ENCODE measurements at places on chromosomes 7 and 10. TPM values are rescaled to one million over a fixed set of nuclear protein-coding genes. Genes with fewer than 3 reads are reported as not detected.

GRCh38 chr10:123409426-123409825 lies 255.2 kb downstream of the BUB3 start:
- H3K36me3 ChIP-seq = no peaks in the 10 kb centered on the region
- no peaks in the 10 kb centered on the region for H3K27me3 ChIP-seq
- no peak overlapping the region for H3K4me3 ChIP-seq

GRCh38 chr10:124065382-124066125 lies 27.8 kb downstream of the CHST15 start:
- H3K27ac ChIP-seq = no peak overlapping the region
- H3K4me1 ChIP-seq = peaks cover 83% of the 10 kb centered on the region
- no peaks in the 10 kb centered on the region for H3K36me3 ChIP-seq

GRCh38 chr10:74035303-74035702 lies 37.4 kb downstream of the VCL start:
- H3K4me3 ChIP-seq = no peak overlapping the region
- no peak overlapping the region for H3K27ac ChIP-seq
- H3K36me3 ChIP-seq = peaks cover 4% of the 10 kb centered on the region
- peaks cover 16% of the 10 kb centered on the region for H3K4me1 ChIP-seq
- no peak for DNase-seq

GRCh38 chr7:40156988-40157387 lies 22.2 kb downstream of the SUGCT start:
- H3K27me3 ChIP-seq = no peaks in the 10 kb centered on the region
- no peak overlapping the region for H3K27ac ChIP-seq
- DNase-seq = no peak
- H3K4me1 ChIP-seq = no peaks in the 10 kb centered on the region
- no peak overlapping the region for H3K4me3 ChIP-seq

GRCh38 chr10:34627741-34628140 lies 187.4 kb downstream of the PARD3 start:
- DNase-seq = no peak
- no peaks in the 10 kb centered on the region for H3K4me1 ChIP-seq
- H3K36me3 ChIP-seq = no peaks in the 10 kb centered on the region
- no peak overlapping the region for H3K4me3 ChIP-seq
- no peaks in the 10 kb centered on the region for H3K27me3 ChIP-seq

GRCh38 chr10:121753726-121754476 lies 155.7 kb upstream of the FGFR2 start:
- DNase-seq = no peak
- H3K27me3 ChIP-seq = no peaks in the 10 kb centered on the region
- peaks cover 10% of the 10 kb centered on the region for H3K4me1 ChIP-seq

GRCh38 chr10:69503001-69503895 lies 52.0 kb downstream of the TSPAN15 start:
- H3K4me3 ChIP-seq = no peak overlapping the region
- H3K36me3 ChIP-seq = no peaks in the 10 kb centered on the region
- H3K4me1 ChIP-seq = no peaks in the 10 kb centered on the region
- H3K27me3 ChIP-seq = no peaks in the 10 kb centered on the region
- no peak for DNase-seq
- no peak overlapping the region for H3K27ac ChIP-seq

- no peaks in the 10 kb centered on the region for H3K27me3 ChIP-seq
- no peak overlapping the region for H3K4me3 ChIP-seq
- no peaks in the 10 kb centered on the region for H3K36me3 ChIP-seq
- no peaks in the 10 kb centered on the region for H3K4me1 ChIP-seq
- no peak overlapping the region for H3K27ac ChIP-seq
- DNase-seq = no peak
These were observed 206.3 kb downstream of the MGMT start for GRCh38 chr10:129673292-129673691.

DNA sequence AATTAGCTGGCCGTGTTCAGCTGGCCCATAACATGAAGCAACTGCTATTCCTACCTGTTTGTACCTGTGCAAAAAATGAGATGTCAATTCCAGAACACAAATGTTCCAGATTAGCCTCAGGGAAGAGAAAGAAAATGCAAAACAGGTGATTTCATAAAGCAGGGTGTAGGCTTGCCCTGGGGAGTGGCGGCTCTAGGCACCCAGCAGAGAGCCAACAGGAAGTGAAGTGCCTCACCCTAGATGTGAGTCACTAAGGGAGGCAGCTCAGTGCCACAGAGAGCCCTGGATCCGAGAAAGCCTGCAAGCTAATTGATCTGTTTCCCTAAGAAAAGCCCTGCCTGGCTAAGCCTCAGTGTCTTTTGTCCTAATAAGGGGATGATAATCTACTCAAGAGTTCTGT lies 240.0 kb downstream of the ARHGAP21 start:
- peaks cover 57% of the 10 kb centered on the region for H3K4me1 ChIP-seq
- H3K36me3 ChIP-seq = peaks cover 8% of the 10 kb centered on the region
- H3K27me3 ChIP-seq = no peaks in the 10 kb centered on the region
- H3K4me3 ChIP-seq = no peak overlapping the region
- no peak for DNase-seq

GRCh38 chr7:69342154-69342884 lies 256.0 kb upstream of the AUTS2 start:
- DNase-seq = no peak
- H3K27ac ChIP-seq = no peak overlapping the region
- no peaks in the 10 kb centered on the region for H3K36me3 ChIP-seq
- H3K27me3 ChIP-seq = no peaks in the 10 kb centered on the region

DNA sequence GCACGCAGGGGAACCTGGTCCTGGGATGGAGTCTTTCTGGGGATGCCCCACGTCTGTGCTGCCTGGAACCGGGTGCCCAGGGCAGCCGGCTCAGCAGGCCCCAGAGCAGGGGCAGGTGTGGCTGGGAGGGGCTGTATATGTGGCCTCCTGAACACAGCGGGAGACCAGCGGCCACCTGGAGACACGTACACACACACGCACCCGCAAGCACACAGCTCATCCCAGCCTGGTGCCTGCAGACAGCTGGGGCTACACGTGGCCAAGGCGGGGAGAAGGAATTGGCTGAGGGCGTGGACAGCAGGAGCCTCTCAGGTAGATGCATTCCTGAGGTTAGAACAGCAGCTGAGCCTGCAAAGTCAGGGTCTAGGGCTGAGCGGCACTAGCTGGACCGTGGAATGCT lies 14.0 kb downstream of the ADAM8 start:
- peak overlapping the region; percentile 1 for H3K27ac ChIP-seq
- no peak overlapping the region for H3K4me3 ChIP-seq
- H3K4me1 ChIP-seq = peaks cover 45% of the 10 kb centered on the region
- H3K27me3 ChIP-seq = no peaks in the 10 kb centered on the region
- no peaks in the 10 kb centered on the region for H3K36me3 ChIP-seq

DNA sequence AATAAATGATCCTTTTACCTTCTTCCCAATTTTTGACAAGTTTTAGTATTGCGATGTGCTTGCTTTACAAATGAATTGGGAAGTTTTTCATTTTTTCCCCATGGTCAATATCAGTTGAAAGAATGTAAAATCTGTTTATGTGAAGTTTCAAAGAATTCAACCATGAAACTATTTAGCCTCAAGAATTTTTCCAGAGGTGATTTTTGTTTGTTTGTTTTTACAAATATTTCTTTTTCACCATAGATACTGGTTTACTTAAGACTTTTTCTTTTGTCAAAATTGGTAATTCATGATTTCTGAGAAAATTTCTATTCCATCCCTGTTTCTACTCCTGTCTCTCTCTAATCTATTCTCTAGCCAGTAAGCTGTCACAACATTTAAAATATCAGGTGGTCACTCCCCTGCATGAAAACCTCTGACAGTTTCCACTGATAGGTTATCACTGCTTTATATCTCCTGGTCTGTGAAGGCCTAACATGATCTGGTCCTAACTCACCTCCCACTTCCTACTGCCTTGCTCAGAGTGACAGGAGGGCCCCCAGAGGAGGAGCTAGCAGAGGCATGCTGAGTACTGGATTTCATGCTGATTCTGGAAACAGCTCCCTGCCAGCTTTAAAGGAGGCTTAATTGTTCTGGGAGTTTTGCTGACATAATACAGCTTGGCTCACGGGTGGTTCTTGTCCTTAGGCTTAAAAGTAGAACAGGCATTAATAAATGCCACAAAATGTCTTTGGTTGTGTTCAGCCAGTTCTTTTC lies 7.6 kb upstream of the ARMS2 start:
- H3K36me3 ChIP-seq = no peaks in the 10 kb centered on the region
- no peak overlapping the region for H3K4me3 ChIP-seq
- peak overlapping the region; percentile 65 for H3K27ac ChIP-seq
- H3K4me1 ChIP-seq = no peaks in the 10 kb centered on the region
- no peak for DNase-seq

AGMO gene
- total RNA-seq = 0.53 TPM

SEMA3C gene
- total RNA-seq = 19.5 TPM

SLC16A9 gene
- 7.8 TPM for total RNA-seq

MMD2 gene
- total RNA-seq = not detected

TLL2 gene
- 0.62 TPM for total RNA-seq

AS3MT gene
- total RNA-seq = 0.44 TPM

ENKUR gene
- total RNA-seq = not detected

MGAM2 gene
- total RNA-seq = not detected

All from esophagus squamous epithelium (tissue), 5 donors.